Muscle of arm (tissue), 14 donors: ENCODE measurements at places on chromosomes 3 and 15.

- peak; percentile 25 for DNase-seq
Observed at GRCh38 chr15:50353251-50353974, 1.6 kb downstream of the GABPB1 start.

GRCh38 chr3:149815321-149815720 is 2.3 kb downstream of the RNF13 start:
- DNase-seq, result no peak

- no peak for DNase-seq
Observed at GRCh38 chr15:90599644-90600043, 69.9 kb downstream of the CRTC3 start.

DNA sequence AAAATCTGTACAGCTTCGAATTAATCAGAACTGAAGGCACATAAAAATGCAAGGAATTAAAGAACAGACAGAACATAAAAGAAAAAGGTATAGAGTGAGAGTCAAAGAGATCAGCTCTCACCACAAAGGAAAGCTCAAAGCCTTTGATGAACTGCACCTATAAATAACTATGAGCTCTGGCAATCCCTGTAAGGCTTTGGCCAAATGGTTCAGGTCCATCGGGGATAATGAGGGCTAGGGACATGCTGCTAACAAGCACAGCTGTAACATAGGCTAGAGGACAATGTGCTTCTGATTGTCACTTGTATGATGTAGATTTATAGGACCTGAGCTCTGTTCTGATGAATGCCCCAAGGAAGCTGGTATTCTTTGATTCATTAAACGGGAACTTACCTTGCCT is 113.9 kb upstream of the MRPL3 start:
- DNase-seq, result no peak

DNA sequence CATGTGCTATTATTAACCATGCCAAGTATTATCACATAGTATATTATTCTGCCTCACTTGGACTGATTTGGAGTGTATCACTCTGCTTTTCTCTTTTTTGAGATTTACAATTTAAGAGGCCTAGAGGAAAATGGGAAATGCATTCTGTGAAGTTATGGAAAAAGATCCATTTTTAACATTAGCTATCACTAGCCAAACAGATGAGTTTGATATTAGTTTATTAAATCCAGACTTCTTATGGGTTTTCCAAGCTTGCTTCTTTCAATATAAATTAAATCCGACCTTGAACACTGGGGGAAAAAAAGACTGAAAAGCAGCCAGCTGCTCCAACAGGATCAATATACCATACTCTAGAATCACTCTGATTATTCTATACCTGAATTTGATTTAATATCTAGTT is 30.1 kb upstream of the PLOD2 start:
- peak; percentile 36 for DNase-seq

DNA sequence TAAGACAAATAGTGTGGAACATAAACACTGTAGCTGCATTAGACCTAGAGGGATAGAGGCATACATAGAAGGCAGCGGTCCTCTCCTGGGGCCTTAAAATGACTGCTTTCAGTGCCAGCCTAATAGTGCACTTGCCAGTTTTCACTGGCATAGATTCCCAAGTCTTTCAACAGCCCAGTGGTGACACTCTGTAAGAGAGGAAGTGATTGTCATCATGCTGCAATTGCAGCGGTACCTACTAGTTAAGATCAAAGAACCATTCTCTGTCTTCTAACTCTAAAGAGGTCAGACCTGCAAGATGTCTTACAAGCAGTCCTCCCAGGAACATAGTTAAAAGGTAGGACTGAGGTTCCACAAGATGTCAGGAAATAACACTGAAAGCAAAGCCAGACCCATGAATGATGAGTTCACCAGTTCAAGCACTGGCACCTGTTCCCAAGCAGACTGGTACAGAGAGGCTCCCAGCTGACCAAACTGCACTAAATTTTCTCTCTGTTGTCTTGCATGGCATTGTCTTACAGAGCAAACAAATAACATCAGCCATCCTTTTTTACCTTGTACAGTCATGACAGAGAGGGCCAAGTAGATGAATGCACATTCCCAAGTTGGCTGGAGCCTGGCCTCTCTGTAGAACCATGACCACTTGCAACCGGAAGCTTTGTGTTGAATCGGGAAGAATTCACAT is 100.5 kb upstream of the SKOR1 start:
- no peak for DNase-seq

DNA sequence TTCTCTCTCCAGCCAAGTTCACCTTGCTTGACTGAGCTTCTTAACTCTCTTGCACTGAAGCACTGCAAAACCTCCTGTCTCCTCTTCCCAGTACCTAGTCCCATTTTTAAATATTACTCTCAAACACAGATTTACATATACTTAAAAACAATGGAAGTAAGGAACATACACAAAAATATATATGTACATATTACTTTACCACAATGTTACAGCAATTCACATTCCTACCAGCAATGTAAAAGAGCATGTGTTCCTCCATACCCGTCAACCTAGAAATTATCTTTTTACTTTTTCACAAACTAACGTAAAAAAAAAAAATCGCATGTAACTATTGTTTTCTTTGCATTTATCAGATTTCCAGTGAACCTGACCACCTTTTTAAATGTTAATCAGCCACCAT is 60.4 kb downstream of the RYK start:
- no peak for DNase-seq

GRCh38 chr3:62605413-62606068 is 232.2 kb upstream of the FEZF2 start:
- no peak for DNase-seq

DNA sequence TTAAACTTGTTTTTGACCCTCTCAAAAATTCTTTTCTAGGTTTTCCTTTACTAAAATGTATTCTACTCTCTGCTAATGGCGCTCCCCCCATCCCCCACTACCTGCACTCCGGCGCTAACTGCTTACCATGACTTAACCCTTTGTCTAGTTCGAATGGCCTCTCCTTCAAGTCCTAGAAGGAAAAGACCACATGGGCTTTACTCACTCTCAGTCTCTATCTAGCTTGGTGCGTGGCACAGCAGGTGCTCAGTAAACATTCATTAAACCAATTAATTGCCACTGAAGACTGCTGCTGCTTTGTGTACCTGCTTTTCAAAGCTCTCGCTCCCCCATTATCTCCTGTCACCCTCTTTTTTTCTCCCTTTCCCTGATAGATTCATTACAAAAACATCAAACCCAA is 457.7 kb upstream of the THRB start:
- DNase-seq, result no peak

- peak; percentile 91 for DNase-seq
Observed at GRCh38 chr15:85618956-85619491, 175.7 kb downstream of the KLHL25 start.
